Activated T-helper 2 cell treated with anti-CD3 and anti-CD28 coated beads, Interferon-gamma antibody, Interleukin-2, Interleukin-4, amounts not matched to agents 10 μg/mL and 5 μg/mL and 100 μg/mL, durations not matched to agents 14 hours and 24 hours and 36 hours (primary cell): ENCODE measurements at places on chromosomes 6 and 20. TPM values are rescaled to one million over a fixed set of nuclear protein-coding genes. Genes with fewer than 3 reads are reported as not detected.

Gene SLPI
- not detected in 2 replicates for total RNA-seq

Gene BTBD3
- 13.2 and 15.1 TPM in 2 replicates for total RNA-seq

Gene AGER
- 18.5 and 20.9 TPM in 2 replicates for total RNA-seq

Gene FHL5
- not detected in 2 replicates for total RNA-seq

Gene MAS1
- total RNA-seq, result not detected in 2 replicates

Gene SLC17A2
- 0.41 and 0.55 TPM in 2 replicates for total RNA-seq

Gene PSORS1C1
- not detected in 2 replicates for total RNA-seq

Gene CRISP3
- not detected in 2 replicates for total RNA-seq

Gene SLC22A7
- not detected in 2 replicates for total RNA-seq

Gene C6orf141
- not detected in 2 replicates for total RNA-seq

Gene TSPO2
- total RNA-seq, result not detected in 2 replicates

Gene RNF144B
- total RNA-seq, result 4.0 and 5.7 TPM in 2 replicates

Gene SLC22A3
- total RNA-seq, result not detected in 2 replicates

Gene TRAPPC3L
- total RNA-seq, result not detected in 2 replicates

Gene MAK
- 0.41 and 0.71 TPM in 2 replicates for total RNA-seq

Gene PDE7B
- total RNA-seq, result 27.6 and 28.8 TPM in 2 replicates

Gene MUC22
- total RNA-seq, result not detected in 2 replicates

Gene C6orf15
- total RNA-seq, result not detected in 2 replicates

Gene RSPO3
- not detected in 2 replicates for total RNA-seq

Gene ZNF341
- total RNA-seq, result 6.8 and 7.0 TPM in 2 replicates

DNA sequence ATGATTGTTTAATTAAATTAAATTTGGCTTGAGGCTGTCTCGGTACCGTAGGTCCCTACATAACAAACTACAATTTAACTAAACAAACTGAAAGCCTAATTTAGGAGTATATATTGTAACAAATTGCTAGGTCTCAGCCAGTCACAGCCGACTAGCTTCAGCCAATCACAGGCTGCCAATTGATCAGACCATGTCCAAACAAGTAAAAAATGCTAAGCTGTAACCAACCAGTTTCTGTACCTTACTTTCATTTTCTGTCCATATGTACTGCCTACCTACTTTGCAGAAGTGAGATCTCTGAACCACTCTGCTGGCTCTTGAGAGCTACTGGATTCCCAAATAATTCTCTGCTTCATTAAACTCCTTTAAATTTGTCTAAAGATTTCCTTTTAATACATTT is 648.0 kb upstream of the GJE1 start:
- DNase-seq, result peak; percentile 42

DNA sequence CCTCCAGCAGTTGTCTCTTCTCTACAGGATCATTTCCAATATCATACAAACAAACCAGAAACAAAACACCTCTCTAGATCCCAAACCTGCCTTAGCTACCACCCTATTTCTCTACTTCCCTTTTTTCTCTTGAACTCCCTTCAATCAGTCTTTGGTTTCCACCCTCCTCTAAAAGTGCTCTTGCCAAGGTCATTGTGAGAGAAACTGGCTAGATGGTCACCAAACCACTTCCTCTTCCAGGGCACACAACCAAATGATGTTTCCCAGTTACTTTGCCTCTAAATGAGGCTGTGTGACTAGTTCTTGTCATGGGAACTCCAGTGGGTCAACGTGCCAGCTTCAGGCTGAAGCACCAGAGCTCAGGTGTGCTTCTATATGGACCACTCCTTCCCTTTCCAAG is 85.8 kb upstream of the ARMC2 start:
- no peak for DNase-seq

DNA sequence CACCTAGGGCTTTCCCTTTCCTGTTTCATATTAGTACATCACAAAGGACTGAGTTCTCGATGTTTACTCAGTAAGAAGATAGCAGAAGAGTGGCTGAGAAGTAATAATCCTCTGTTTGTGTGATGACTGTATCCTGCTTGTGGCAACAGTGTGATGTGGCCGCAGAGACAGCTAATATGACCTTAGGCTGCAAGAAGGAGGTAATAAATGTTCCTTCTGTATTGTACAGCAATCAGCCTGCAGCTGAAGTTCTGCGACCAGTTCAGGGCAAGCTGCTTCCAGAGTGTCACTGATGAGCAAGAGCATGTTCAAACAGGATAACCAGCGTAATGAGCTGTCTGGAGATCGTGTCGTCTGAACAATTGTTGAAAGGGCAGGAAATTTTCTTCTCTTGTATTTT is 70.9 kb downstream of the OPN5 start:
- no peak for DNase-seq

- DNase-seq, result no peak
These were observed 162.1 kb downstream of the MTFR2 start for GRCh38 chr6:136087986-136088385.

GRCh38 chr20:62104791-62105345 is 17.4 kb upstream of the LSM14B start:
- DNase-seq, result no peak

- no peak for DNase-seq
These were observed 17.0 kb upstream of the TBCC start for GRCh38 chr6:42762950-42763349.

DNA sequence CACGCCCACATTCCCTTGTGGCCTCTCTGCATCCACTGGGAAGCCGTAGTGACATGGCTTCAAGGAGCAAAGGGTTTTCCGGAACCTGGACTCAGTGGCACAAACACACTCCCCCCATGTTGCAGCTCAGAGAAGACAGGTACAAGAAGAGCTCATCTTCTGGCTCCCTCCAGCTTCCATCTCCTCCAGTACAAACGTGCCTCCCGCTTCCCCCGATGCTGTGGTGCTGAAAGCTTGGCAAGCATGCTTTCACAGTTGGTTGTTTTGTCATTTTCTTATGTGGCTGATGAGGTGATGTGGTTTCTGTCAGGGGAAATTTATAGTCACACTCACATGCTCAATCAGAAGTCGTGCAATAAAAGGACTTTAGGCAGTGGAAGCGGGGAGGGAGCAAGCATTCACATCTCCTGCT is 258.5 kb downstream of the KIF16B start:
- DNase-seq, result no peak

DNA sequence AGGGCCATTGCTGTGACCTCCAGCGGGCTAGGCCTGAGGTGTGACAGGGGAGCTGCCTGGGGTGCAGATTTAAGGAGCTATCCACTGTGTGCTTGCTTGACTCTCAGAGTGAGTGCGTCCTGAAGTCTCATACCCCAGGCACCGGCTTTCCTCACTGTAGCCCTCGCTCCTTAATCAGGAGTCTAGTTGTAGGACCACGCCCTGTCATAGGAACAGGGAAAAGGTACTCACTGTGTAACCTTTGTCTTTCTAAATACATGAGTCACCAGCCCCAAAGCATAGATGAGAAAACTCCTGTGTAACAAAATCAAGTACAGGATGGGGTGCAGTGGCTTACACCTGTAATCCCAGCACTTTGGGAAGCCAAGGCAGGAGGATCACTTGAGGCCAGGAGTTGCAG is 141.7 kb downstream of the TMEM242 start:
- no peak for DNase-seq

- no peak for DNase-seq
These were observed 50.2 kb downstream of the NCOA3 start for GRCh38 chr20:47551841-47552240.

DNA sequence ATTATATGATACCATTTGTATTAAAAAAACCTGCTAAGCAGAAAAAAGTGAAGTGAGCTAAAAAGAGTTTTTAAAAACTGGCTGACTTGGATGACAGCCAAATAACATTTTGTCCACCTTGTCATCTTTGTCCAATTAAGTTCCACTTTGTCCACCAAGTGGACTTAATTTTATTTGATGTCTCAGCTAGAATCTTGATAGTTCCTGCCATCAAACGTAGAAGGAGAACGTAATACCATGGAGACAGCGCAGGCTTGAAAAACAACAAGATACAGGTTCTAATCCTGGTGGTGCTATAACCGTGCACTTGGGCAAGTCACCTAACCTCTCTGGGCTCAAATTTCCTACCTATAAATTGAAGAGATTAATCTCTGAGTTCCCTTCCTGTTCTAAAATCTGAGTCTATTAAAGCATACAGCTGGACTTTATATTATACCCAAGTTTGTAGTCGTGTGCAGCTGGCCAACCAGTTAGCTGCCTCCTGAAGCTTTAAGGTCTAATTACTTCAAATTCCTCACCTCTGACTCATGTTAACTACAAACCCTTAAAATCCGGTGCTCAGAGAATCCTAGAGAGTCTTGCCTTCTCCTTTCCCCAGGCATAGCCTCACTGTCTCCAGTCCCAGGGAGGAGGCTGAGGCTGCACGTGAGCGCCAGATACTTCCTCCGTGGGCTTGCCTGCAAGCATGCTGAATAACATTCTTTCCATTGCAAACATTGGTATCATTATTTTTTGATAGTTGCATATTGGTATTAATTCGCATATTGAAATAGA is 16.8 kb downstream of the TMEM244 start:
- no peak for DNase-seq

- DNase-seq, result no peak
These were observed 96.9 kb downstream of the MTHFD1L start for GRCh38 chr6:150962436-150962835.

- no peak for DNase-seq
These were observed 48.9 kb downstream of the ME1 start for GRCh38 chr6:83381949-83382348.

DNA sequence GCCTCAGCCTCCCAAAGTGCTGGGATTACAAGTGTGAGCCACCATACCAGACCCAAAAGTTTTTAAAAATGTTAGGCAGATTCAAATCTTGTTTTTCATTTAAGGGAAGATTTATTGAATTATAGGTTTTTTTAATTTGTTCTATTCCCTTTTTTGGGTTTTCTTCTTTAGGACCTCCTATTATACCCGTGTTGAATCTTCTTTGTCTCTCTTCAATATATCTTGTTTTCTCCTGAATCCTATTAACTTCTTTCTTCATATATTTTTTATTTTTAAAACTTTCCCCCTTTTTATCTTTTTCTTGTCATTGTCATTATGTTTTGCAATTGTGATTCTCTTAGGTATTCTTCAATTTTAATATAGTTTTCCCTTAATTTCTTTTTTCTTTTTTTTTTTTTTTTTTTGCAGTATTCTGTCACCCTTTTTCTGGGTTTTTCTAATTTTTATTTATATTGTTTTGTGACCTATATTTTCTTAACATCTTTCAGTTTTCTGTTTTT is 45.9 kb upstream of the NOP56 start:
- DNase-seq, result no peak

DNA sequence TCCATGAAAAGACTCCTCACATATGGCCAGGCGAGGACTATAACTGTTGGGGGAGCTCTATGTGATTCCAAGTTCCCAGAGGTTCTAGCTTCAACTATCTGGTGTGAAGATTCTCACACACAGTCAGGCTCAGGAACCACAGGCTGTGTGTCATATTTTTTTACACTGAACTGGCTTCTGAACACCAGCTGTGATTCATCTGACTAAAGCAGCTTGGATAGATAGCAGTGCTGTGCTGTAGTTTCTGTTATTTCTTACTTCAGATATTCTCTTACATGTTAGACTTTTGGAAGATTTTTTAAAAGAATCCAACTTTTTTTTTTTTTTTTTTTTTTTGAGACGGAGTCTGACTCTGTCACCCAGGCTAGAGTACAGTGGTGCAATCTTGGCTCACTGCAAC is 140.7 kb upstream of the MCHR2 start:
- DNase-seq, result no peak

DNA sequence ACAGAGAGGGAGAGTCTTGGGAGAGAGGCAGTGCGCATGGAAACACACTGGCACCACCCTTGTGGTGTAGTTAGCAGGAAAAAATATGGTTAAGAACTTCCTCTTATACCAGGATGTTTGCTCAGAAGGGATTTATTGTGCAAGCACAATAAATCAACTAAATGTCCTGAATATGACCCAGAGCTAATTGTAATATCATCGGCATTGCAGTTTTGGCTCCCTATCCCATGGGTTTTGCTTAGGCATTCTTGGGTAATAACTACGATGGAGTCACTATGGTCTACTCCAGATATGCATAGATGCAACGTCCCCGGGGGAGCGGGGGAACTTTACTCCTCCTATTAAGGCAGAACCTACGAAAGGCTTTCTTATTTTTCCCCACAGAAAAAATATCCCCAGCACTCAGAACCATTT is 751.6 kb downstream of the EYS start:
- DNase-seq, result no peak

DNA sequence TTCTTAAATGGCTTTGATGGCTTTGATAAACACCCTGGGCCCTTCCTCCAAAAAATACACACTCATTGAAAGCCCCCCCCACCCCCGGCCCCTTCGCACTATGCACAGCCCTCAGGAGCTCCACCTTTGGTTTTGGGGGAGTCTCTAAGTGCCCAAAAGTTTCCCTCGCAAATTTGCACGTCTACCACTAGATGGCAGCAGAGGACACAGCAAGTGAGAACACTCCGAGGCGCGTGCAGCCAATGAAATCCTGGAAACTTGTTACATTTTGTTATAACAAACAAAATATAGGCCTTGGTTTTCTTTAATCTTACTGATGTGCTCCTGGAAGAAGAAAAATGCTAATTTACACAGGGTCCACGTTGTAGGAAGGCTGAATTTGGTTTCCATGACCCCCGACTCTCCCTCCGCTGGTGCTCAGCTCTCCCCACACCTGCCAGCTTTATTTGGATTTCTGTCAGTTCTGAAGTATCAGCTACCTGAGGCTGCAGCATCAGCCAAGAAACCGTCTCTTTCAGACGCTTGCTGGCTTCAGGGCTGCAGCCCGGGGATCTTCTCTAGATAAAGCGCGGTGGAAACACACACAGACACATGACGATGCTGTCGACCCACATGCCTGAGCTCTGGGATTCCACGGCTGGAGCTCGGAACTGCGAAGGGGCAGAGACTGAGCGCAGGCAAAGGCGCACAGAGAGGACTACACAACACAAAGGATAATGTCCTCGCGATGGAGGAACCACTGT is 148.3 kb upstream of the RPS6KA2 start:
- DNase-seq, result peak; percentile 35

DNA sequence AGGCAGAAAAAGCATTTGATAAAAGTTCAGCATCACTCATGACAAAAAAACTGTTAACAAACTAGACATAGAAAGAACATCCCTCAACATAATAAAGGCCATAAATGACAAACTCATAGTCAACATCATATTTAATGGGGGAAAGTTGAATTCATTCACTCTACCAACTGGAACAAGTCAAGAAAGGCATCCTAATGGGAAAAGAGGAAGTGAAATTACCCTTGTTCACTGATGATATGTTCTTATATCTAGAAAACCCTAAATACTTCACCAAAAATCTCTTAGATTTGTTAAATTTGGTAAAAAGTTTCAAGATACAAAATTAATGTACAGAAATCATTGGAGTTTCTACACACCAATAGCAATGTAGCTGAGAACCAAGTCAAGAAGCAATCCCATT is 48.9 kb downstream of the GGTLC1 start:
- no peak for DNase-seq

DNA sequence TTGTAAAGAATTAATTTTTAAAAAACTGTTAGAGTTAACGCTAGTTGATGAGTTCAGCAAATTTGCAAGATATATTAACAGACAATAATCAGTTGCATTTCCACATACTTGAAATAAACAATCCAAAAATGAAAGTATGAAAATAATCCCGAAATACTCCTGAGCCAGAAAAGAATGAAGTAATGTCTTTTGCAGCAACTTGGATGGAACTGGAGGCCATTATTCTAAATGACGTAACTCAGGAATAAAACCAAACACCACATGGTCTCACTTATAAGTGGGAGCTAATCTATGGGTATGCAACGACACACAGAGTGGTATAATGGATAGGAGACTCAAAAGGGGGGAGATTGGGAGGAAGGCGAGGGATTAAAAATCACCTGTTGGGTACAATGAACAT is 872.9 kb upstream of the GJE1 start:
- no peak for DNase-seq

- DNase-seq, result no peak
These were observed 60.8 kb downstream of the PRDM1 start for GRCh38 chr6:106146852-106147351.

GRCh38 chr6:109512271-109512817 is 29.3 kb upstream of the ZBTB24 start:
- DNase-seq, result no peak
